GM13977 (cell line): ENCODE measurements at places on chromosomes 5 and 9.

GRCh38 chr9:129310666-129311350 is 132.7 kb upstream of the IER5L start:
- no peak for DNase-seq

- DNase-seq, result no peak
Measured at GRCh38 chr5:35305336-35306020, 75.2 kb upstream of the PRLR start.

DNA sequence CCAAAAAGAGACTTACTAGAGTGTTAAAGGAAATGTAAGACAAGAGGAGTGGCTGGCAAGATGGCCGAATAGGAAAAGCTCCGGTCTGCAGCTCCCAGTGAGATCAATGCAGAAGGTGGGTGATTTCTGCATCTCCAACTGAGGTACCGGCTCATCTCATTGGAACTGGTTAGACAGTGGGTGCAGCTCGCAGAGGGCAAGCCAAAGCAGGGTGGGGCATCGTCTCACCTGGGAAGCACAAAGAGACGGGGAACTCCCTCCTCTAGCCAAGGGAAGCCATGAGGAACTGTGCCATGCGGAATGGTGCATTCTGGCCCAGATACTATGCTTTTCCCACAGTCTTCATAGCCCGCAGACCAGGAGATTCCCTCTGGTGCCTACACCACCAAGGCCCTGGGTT is 308.7 kb downstream of the AGTPBP1 start:
- no peak for DNase-seq

DNA sequence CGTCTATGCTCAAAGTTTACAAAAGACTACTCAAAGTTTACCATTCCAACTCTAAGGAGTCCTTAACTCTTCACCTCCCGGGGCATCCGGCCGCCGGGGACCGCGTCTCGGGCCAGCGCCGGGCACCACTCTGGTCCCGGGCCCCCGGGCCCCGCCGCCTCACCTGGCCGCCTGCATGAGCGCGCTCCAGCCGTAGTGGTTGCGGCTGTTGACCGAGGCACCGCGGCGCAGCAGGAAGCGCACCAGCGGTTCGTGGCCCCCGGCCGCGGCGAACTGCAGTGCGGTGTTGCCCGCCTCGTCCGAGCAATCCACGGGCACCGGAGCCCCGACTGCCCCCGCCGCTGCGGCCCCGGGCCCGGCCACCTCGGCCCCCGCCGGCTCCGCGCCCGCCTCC is 388 bp downstream of the ANKS6 start:
- DNase-seq, result no peak

DNA sequence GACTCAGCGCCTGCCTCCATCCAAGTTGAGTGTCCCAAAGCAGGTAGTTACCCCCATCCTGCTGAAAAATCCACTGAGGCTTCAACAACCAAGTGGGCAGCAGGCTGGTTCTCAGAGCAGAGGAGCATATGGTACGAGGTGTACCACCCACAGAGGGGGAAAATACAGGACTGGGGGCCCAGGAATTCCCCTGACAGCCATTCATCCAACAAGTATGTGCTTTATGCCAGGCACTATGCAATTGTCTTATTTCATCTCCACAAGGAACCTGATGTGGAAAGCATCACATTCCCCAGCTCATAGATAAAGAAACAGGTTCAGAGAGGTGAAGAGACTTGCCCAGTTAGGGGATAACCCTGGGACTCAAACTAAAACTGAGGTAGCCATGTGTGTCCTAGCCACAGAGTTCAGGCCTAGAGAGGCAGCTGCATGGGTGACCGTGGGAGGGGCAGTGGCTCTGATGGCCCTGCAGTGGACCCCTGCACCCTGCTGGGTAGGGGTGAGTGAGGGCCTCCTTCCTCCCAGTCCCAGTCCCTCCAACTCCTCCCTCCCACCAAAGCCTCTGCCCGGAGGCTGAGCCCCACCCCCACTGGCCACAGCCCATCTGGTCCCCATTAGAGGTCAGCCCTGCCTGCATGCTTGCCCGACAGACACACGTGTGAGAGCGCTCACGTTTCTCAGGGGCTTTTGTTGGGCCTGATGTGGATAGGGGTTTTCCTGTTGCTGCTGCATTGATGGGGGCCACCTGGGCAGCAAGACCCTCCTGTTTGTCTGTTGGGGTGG is 11.5 kb downstream of the PDLIM4 start:
- peak; percentile 75 for DNase-seq

GRCh38 chr5:53303105-53303504 is 177.3 kb upstream of the FST start:
- no peak for DNase-seq

DNA sequence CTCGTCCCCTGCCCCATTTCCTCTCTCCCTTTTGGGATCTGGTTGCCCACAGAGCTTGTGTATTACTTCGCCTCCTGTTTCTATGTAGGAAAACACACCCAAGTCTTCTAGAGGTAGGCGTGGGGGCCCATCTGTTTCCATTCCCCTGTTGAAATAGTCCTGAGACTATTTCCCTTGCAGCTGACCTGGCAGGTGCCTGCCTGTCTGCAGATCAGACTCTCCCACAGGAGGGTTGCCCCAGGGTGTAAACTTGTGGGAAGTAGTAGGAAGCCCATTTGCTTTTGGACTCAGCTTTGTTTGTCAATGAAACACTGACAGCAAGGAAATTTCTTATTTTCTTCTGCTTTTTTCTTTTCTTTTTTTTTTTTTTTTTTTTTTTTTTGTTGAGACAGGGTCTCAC is 16.3 kb upstream of the GARNL3 start:
- DNase-seq, result no peak

GRCh38 chr5:109917966-109918365 is 228.2 kb downstream of the MAN2A1 start:
- DNase-seq, result no peak

GRCh38 chr9:14158916-14159315 is 155.0 kb downstream of the NFIB start:
- DNase-seq, result no peak

DNA sequence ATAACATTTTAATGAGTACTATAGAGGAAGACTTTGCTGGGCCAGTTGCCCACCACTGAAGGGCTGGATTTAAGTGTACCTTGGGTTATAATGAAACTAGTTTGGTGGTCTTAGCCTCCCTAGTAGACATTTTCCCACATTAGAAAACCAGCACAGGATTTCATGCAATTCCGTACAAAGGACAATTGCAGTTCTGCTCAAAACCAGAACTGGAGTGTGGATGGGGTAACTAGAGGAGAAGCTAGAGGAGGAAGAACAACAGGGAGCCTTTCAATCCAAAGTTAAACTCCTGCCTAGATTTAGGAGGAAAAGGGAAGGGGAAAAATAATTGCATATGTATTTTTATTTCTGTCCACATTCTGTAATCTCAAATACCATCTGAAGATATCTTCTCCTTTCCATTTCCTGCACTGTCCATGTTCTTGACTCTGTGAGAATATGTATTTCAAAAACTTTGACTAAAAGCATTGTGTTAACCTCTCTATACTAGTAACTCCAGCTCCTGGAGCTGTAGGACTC is 97.5 kb upstream of the SSBP2 start:
- DNase-seq, result no peak

DNA sequence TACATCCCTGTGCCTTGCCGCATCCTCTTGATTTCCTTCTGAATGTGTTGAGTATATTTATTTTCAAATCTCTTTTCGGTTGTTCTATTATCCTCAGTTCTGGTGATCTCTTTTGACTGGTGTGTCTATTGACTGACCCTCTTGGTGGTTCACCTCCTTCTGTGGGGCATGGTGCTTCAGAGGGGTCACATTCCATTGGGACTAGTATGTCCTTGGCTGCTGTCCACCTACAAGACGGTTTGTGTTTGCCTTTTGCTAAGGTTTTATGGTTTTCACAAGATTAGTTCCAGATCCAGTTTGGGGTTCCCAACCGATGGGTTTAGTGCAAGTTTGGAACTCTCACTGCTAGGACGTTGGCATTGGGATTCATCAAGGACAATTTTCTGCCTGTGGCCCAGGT is 66.6 kb downstream of the PHF2 start:
- no peak for DNase-seq

- DNase-seq, result no peak
Measured at GRCh38 chr9:114039484-114039883, 38.6 kb downstream of the AMBP start.

DNA sequence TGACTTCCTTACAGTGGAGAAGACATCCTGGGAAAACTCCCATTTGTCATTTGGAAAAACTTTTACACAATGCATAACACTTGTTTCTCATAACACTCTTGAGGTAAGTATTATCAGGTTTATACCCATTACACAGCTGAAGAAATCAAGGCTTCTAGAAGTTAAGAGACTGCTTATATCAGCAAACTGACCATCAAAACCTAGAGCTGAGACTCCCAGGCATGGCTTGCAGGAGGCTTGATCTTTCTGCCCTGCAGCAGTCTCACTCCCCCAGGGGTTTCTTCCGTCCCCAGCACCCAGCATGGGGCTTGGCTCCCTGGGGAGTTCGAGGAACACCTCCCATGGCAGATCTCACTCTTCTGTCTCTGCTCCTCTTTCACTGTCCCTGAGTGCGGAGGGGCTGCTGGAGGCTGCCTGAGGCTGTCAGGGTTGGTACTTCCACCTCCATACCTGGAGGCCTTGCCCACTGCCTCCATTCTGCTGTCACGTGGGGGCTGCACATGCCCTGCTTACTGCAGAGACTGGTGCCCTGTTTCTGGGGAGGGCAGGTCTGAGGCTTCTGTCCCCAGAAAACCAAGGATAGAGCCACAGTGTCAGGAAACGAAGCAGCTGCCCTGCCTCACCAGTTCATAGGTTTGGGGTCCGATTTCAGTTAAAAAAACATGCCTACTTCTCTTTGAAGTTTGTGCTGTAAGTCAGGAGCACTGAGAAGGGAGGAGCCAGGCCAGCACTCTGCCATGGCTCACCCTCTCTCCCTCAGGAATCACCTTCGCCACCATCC is 202.5 kb downstream of the PAX5 start:
- DNase-seq, result no peak

GRCh38 chr5:41065691-41066335 is 5.3 kb downstream of the MROH2B start:
- DNase-seq, result no peak

GRCh38 chr5:131854134-131854533 is 57.3 kb upstream of the FNIP1 start:
- DNase-seq, result no peak

GRCh38 chr5:78649211-78649695 is 681 bp upstream of the LHFPL2 start:
- no peak for DNase-seq

- DNase-seq, result no peak
Measured at GRCh38 chr5:61047346-61047745, 102.3 kb downstream of the NDUFAF2 start.

DNA sequence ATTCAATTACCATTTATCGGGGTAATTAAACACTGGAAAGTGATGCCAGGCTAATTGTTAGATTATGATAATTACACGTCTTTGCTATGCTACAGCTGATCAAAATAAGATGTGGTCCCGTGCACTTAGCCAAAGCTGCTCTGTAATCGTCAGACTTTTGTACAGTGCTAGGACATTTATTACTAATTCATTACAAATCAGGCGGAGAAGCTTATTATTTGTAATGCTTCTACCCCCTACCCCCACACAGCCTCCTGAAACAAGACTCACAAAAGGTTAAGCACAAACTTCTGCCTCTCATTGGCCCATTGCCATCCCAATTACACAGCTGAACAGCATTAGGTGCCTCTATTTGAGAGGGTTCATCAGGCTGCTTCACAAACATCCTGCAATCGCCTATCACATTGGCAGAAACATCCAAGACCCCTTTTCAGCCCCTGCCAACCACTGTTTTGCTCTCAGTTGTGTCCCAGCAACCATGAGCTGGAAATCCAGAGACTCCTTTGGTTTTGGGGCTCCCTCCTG is 232.7 kb downstream of the EFNA5 start:
- no peak for DNase-seq

GRCh38 chr5:51396797-51397196 is 13.5 kb downstream of the ISL1 start:
- DNase-seq, result peak; percentile 7

GRCh38 chr5:912280-913091 is 19.8 kb downstream of the TRIP13 start:
- DNase-seq, result no peak

DNA sequence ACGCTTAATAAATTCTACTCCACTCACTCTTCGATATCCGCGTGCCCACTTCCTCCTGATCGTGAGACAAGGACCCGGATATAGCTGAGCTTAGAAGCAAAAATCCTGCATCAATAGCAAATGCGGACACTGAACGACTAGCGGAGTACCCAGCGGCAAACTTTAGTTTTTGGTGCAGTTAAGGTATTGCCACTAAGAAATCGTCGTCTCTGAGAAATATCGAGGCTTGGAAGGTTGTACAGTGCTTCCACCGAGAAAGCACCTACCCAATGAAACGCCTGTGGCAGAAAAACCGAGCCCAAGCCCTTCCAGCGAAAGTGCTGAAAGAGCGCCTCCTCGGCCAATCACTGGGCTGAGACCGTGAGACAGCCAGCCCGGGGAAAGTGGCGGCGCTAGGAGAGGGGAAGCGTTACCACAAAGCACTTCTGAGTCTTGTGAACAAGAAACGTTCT is 32.2 kb downstream of the ANXA2R start:
- DNase-seq, result peak; percentile 73

GRCh38 chr5:65152131-65152530 is 329.6 kb downstream of the ADAMTS6 start:
- no peak for DNase-seq

- no peak for DNase-seq
Measured at GRCh38 chr9:105007143-105007542, 79.2 kb upstream of the ABCA1 start.

DNA sequence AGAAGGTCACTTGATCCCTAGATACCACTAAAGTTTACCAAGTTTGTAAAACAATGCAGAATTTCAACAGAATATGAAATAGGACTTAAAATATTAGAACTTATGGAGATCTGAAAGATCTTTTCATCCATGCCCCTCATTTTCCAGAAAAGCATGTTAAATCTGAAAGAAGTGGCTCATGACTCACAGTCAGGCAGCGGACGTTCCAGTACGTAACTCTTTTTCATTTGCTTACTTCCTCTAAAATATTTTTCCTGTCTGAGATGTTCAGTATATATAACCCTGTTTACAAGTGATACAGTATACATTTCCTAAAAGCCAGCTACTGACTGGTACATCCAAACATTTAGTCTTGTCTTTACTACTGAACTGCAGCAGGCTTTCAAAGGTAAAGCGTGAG is 22.3 kb downstream of the FBXW2 start:
- no peak for DNase-seq

GRCh38 chr5:53871050-53871449 is 310.6 kb downstream of the NDUFS4 start:
- DNase-seq, result no peak

DNA sequence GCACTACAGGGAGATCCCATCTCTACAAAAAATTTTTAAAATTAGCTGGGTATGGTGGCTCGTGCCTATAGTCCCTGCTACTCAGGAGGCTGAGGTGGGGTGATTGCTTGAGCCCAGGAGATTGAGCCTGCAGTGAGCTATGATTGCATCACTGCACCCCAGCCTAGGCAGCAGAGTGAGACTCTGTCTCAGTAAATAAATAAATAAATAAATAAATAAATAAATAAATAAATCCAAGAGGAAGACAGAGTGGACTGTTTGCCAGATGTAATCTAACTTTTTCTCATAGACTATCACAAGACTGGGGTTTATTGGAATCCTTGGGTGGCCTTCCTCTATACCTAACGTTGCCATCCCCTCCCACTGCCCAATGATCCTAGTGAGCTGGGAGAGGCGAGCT is 19.2 kb upstream of the TCF7 start:
- DNase-seq, result no peak

GRCh38 chr9:33455945-33456344 is 8.6 kb upstream of the AQP3 start:
- no peak for DNase-seq

GRCh38 chr9:13750061-13750460 is 470.6 kb upstream of the MPDZ start:
- no peak for DNase-seq

GRCh38 chr5:150636391-150637244 is 3.8 kb upstream of the SYNPO start:
- DNase-seq, result no peak
